Small intestine (tissue), 16 donors: ENCODE measurements at places on chromosomes 16 and 17.

GRCh38 chr16:75593825-75594820 is 27.9 kb downstream of the GABARAPL2 start:
- no peak for DNase-seq

GRCh38 chr16:57761957-57762356 is 26.4 kb downstream of the KATNB1 start:
- DNase-seq, result no peak

- DNase-seq, result no peak
These were observed 111.1 kb downstream of the VPS53 start for GRCh38 chr17:603406-604114.

DNA sequence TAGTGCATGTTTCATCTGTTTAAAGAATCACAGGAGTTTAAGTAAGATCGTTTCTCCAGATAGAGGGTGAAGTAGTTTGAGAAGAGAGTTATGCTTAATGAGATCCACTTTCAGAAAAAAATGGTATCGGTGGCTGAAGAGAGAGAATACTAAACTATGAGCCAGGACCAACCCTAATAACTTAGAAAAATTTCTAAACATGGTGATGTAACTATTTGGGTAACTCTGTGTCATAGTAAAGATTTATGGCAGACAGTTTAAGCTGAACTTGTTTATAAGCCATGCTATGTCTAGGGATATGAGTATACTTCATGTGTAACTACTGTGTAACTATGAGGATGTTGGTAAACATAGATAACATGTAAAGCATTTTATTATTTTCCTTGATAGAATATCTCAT is 489.5 kb downstream of the KCNJ2 start:
- DNase-seq, result no peak

GRCh38 chr16:24540602-24541210 is 1.3 kb downstream of the RBBP6 start:
- peak; percentile 61 for DNase-seq

DNA sequence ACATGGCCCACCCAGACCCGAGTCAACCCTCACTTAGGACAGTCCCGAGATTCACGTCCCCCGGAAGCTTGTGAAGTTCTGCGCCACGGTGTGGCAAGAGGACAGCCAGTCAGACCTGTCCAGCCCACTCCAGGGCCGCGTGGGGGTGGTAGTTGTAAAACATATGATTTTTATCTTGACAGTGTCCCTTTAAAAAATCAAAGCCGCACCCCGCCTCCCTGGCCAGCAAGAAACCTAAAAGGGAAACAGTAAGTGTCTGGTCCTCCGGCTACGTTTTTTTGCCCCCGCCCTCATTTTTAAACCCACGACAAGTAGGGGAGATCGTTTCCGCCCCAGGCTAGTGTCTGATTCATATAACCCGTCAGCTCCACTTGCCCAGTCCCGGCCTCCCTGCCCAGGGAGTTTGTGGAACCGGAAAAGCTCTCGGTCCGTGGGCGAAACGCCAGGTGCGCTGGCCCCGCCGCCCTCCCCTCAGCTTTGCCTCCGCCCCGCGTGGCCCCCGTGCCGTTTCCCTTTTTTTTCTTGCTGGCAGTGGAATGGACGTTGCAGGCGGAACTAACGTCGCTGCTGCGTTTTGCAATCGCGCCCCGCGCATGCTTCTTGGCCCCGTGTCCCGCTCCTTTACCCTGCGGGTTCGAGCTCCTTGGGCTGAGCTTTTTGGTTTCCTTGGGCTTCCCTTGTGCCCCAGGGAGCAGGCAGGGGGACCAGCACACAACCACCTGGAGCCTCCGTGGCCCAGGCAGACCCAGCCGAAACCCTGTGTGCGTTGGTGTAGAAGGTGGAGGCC is 13.3 kb upstream of the NUDT16L1 start:
- DNase-seq, result no peak

- DNase-seq, result peak; percentile 86
These were observed at the start of gene CIAO2B for GRCh38 chr16:66934138-66934838. CIAO2B (minus strand) TSS chr16:66934402; CDS start chr16:66934364, 38 bp downstream.

DNA sequence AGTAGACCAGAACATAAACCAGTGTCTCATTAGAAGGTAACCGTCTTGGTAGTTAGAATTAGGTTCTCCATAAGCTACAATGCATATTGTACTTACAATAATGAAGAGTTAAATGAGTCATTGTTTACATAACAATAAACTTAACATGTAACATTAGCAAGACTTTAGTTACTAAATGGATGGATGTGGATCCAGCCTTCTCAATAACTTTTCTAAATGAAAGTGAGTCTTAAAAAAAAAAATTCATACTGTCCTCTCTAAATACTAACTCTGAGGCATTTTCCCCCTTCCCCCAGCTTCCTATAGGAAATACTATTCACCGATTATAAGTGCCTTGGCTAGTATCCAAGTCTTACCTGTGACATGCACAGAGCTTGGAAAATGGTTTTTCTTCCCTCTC is 155.3 kb downstream of the CYB561 start:
- DNase-seq, result no peak

GRCh38 chr16:81636298-81636993 is 142.6 kb upstream of the PLCG2 start:
- DNase-seq, result peak; percentile 55

DNA sequence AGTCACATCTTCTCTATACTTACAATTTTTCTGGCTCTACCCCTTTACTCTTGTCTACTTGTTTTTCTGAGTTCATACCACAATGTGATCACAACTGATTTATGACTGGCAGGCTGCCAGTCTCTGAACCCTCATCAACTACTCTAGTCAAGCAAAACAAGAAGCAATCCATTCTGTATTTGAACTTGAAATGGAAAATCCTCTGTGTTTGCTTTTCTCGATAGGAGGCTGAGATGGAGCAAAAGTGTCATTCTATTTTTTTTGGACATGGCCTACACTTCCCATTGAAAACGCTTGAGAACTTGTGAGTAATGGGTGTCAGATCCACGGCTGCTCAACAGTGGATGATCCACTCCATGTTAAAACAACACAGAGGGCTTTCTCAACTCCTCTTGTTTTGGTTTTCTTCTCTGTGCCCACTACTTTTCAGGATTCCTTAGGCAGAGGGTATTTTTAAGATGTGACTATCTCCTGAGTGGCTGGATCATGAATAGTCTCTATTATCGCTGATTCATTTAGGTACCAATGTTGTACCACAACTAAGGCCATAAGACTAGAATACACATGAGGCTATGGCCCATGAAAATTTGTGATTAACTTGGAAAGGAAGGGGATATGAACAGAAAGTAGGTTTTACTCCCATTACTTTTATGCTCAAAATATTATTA is 11.7 kb downstream of the TMEM100 start:
- no peak for DNase-seq

DNA sequence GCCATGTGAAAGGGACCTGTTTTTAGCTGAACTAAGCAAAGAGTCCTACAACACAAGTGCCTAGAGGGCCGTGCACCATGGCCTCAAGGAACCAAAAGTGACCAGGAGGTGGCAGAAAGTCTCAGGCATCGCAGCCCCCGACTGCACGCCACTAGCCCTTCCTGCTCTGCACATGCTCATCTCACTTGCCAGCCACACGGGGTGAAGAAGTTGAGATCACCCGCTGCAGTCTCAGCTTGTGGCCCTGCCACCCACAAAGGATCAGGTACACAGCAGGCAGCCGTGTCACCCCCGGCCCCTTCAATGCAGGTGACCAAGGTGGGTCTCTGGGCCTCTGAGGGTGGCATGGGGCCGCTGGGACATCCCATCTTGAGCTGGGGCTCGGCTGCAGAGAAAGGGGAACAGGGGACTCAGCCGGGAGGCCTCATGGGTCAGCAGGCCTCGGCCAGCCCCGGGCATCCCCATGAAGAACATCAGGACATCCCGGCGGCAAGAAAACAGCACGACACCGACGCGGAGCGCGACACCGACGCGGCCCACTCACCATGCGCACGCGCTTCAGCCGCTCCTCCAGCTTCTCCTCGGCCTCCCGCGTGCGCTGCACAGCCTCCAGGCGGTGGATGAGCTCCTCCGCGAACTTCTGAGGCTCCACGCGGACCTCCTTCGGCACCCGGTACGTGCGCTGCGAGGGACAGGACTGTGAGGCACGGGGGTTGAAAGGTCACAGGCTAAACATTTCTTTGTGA is 21.0 kb downstream of the PDIA2 start:
- no peak for DNase-seq

DNA sequence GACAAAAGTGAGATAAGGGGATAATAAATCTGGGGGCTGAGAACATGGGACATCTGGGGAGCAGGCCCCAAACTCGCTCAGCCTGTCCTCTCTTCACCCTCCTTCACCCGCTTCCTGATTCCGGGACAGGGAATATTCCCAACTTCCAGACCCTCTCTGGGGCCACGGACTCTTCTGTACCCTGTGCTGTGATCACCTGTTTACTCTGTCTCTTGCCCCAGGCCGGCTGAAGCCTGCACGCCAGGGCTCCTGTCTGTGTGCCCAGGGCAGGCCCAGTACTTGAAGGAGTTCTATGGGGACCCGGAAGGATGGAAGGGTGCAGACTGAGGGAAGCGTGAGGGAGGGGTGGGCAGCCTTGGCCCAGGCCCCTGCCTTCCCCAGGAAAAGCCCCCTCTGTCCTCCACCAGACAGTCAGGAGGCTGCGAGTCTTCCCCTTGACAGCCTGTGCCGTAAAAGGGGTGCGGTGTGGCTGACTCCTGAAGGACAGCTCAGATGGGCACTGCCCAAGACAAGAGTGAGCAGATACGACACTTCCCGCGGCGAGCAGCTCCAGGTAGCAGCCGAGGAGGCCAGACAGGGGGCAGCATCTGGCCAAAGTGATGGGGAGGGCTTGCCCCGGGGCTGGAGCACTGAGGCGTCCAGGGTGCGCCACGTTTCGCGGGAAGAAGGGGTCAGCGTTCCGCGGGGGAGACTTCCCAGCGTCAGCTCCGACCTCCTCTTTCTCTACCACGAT is 1.0 kb upstream of the CCNF start:
- peak; percentile 27 for DNase-seq

- no peak for DNase-seq
These were observed 220.3 kb upstream of the CA10 start for GRCh38 chr17:52378860-52379259.

- no peak for DNase-seq
These were observed 7.0 kb downstream of the COG1 start for GRCh38 chr17:73199751-73200317.

DNA sequence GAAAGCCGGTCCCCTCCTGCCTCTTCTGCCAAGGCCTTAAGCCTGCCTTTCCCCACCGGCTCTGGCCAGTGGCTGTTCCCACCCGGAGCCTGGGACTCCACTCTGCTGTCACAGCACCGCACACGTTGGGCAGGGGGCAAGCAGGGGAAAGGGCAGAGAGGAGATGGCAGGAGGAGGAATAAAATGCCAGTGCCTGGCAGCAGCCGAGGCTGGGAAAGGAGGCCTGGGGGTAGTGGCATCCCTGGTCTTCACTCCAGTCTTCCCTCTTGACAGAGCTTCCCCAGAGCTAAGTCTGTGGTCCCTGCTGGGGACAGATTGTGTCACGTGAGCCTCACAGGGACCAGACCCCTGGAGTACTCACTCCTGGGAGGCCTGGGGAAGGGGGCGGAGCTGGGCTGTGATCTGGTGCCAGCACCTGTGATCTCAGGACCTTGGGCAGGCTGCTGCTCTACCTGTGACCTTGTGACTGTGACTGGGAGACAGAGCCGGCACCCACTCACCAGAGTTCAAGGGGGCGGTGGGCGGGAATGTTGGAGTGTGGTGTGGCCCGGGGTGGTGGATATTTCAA is 97.2 kb upstream of the GSE1 start:
- peak; percentile 16 for DNase-seq

- DNase-seq, result no peak
These were observed 75.2 kb downstream of the KANSL1 start for GRCh38 chr17:46117850-46118696.

GRCh38 chr16:86902656-86903001 is 324.3 kb downstream of the FOXL1 start:
- no peak for DNase-seq

DNA sequence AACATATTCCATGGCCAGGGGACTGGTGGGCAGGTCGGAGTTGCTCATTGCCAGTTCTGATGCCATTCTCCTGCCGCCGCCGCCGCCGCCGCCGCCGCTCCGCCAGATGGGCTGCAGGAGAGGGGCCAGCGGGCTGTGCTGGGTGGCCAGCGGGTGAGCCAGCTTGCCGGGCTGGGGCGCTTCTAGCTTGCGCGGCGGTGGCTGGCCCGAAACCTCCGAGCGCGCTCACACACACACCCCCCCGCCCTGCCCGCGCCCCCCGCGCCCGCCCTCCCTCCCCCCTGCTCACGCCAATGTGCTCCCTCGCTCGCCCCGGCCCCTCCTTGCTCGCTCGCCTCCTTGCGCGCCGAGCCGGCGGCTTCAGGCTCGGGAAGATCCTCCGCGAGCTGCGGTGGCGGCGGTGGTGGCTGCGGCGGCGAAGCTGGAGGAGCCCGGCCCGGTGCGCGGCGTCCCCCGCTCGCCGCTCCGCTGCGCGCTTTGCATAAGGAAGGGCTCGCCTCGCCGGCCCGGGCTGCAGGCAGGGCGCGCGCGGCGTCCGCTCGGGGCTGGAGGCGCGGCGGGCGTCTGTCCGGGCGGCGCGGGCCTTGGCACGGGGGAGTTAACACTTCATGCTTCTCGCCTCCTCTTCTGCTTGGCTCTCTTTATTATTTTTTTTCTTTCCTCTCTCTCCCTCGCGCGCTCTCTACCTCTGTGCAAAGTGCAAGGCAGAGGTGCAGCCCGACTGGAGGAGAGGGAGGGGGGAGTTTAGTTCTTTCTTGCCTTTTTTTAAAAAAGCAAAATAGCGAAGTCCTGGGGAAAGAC is 500 bp downstream of the MAF start:
- DNase-seq, result peak; percentile 84

DNA sequence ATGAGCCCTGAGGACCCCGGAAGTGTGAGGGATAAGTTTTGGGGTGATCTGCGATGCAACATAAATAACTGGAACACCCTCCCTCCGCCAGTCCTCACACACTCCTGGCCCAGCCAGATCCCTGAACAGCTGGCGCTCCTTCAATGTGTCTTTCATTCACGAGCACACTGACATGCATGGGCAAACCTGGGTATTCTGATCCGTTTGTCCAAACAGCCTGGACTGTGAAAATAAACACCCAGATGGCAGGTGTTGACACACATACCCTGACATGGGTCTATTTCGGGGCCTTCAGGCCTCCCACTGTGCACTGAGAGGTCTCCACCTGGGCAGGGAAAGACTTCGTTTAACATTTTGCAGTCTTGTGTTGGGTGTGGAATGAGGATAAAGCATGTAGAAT is 3.0 kb upstream of the CPNE2 start:
- DNase-seq, result no peak

DNA sequence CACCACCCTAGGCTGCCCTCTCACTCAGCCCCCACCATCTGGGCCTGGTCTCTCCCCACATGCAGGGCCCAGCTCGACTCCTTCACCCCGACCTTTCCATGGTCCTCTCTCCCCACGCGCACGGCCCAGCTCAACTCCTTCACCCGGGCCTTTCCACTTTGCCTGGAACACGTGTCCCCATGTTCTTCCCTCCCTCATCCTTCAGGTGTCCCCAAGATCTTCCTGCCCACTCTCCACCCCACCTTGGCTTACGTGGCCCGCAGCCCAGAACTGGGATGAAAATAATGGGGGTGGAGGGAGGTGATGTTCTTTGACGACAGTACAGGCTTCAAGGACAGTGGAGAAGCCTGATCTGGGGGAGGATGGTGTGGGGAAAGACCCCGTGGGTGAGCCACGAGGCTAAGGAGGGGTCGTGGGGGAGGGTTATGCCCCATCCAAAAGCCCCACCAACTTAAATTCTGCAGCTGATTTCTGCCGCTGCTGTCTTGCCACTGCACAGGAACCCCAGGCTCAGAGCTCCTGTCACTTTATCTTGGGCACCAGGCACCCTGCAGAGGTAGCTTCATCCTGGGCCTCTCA is 9.9 kb upstream of the MEAK7 start:
- DNase-seq, result no peak

GRCh38 chr17:76547183-76547641 is 7.4 kb downstream of the PRCD start:
- peak; percentile 48 for DNase-seq
